Right ventricle myocardium superior (tissue), 1 donor: ENCODE measurements at places on chromosomes 7 and 10.

GRCh38 chr10:28331841-28332240 is 29.0 kb upstream of the MPP7 start:
- no peak for DNase-seq

DNA sequence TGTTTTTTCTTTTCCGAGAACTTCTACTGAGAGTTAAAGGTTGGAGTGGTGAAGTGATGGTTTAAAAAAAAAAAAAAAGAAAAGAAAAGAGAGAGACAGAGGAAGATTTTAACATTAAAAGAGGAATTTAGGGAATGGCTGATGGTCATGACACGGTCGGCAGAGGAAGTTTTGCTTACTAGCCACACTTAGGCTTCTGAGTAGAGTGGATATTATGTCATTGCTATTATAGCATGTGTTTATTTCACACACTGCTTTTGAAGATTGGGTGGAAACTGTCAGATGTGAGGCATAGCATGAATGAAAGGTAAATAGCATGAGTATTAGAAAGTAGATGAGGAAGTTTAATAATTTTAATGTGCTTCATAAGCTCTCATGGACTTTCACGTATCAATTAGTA is 2.5 kb downstream of the KAT6B start:
- no peak for DNase-seq

DNA sequence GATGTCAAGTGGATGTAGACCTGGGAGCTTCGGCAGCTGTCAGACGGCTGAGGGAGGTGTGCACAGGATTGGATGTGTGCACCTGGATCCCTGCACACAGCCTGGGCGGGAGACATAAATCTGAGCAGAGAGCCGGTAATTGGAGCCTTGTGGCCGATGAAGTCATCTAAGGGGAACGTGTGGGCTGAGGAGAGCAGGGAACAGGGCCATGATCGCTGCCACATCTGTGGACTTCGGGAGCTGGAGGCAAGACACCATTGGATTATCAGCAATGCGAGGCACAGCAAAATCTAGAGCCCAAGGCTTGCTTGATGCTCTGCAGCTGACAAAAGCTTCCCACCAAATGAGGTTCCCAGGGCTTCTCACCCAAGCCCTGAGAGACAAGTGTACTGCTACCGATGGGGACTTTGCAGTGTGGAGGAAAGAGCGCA is 147.7 kb downstream of the PTPN20 start:
- DNase-seq: no peak

DNA sequence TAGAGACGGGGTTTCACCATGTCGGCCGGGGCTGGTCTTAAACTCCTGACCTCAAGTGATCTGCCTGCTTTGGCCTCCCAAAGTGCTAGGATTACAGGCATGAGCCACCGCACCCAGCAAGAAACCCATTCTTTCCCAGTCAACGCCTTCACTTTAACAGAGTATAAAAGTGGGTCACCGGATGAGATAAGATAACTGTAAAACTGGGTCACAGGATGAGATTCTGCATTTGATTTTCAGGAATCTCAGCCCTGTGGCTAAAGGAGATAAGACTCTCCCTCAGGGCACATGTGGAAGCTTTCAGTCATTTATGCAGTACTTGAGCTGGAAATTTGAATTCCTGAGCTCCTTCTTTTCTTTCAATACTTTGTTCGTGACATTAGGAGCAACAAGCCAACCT is 70.8 kb downstream of the LRRC17 start:
- DNase-seq: no peak

DNA sequence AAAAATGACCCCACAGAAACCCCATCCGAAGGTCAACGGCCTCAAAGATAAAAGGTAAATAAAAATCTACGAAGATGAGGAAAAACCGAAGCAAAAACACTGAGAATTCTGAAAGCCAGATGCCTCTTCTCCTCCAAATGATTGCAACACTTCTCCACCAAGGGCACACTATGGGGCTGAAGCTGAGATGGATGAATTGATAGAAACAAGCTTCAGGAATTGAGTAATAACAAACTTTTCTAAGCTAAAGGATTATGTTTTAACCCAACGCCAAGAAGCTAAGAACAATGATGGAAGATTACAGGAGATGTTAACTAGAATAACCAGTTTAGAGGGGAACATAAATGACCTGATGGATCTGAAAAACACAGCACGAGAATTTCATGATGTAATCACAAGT is 127.8 kb downstream of the MACC1 start:
- no peak for DNase-seq

- DNase-seq: no peak
Measured at GRCh38 chr10:20858292-20859124, 38.6 kb downstream of the NEBL start.

DNA sequence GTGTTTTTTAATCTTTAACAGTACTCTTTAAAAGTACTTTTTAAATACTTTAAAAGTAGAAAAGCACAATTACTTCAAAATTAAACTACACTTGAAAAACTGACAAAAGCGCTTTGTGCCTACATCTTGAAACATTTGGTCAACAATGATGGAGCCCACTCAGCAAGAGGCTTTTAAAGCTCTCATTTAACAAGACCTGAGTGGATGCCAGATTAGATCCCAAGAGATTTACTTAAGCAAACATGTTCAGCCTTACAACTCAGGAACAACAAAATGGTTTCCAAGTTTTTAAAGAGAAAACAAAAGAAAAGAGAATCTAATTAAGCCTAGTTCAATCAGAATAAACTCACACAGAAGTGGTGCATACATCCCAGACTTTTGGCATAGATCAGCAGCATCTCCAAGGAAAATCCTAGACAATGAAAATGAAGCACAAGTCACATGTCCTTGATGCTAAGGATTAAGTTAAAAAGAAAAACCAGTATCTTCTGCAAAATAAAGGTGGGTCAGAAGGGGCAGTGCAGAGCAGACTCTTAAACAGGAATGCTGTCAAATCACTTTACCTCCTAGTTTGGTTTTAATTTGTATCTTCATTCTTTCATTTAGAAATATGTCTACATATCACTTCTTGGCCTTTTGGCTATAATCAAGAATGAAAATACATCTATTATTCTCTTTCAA is 26.2 kb downstream of the HIBADH start:
- DNase-seq: no peak

GRCh38 chr7:50119815-50120637 is 27.0 kb upstream of the ZPBP start:
- DNase-seq: no peak

DNA sequence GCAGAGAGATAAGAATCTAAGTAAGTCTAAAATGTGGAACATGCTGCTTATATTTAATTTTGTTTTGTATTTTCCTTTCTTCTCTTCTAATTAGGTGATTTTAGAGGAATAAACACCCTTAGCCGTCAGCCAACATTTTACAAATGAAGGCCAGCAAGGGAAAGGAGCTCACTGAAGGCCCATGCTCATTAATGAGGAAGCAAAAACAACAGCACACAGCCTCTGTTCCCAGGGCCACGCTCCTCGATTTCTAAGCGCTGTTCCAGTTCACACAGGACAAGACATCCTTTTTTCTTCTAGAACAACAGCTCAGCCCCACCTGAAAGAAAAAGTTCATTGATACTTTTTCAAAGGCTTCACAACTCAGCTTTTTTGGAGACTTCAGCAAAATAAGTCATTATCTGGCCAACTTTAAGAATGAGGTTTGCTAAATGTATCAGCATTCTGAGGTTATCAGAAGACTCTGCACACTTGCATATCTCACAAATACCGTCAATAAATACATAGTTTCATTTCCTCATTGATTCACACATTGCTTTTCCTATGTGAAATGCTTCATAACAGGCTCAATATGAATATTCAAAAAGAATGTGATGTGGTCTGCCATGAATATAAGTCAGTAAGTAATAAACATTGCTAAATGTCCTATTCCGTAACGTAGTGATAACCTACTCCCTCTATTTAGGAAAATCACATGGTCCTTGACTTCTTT is 34.8 kb upstream of the SFMBT2 start:
- DNase-seq: no peak

DNA sequence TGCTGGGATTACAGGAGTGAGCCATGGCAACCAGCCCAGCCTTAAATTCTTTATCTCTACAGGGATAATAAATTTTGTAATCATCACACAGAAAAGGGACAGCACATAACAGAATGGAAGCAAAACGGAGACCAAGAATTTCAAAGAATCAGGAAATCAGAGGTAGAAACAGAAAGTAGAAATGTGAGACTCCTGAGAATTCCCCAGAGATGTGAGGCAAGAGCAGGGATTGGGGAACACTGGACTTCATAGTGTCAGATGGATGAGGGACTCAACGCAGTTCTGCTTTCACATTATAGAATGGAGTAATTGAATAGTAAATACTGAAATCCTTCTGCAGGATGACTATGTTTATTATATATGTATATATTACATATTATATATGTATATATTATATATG is 52.5 kb upstream of the MPP7 start:
- no peak for DNase-seq

- no peak for DNase-seq
Measured at GRCh38 chr10:49594594-49594993, 15.5 kb upstream of the SLC18A3 start.

DNA sequence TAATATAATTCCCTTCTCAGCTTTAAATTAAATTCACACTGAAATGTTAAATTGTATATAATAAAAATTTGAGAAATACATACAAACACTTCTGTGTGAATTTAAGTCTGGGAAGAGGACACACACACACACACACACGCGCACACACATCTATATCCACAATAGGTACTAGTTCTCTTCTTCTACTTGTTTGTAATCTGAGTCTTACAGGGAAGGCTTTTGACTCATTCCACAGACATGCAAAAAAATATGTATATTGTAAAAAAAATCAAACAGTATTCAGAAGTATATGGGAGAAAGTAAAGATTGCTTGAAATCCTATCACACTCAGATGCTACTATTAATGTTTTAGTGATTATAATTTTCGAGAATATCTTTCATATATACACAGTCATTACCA is 276.2 kb downstream of the MDFIC start:
- no peak for DNase-seq

GRCh38 chr7:27030393-27031050 is 65.3 kb downstream of the HOXA1 start:
- DNase-seq: no peak

GRCh38 chr7:94632338-94633013 is 23.5 kb downstream of the SGCE start:
- no peak for DNase-seq

- DNase-seq: no peak
Measured at GRCh38 chr10:34580643-34581042, 234.5 kb downstream of the PARD3 start.

DNA sequence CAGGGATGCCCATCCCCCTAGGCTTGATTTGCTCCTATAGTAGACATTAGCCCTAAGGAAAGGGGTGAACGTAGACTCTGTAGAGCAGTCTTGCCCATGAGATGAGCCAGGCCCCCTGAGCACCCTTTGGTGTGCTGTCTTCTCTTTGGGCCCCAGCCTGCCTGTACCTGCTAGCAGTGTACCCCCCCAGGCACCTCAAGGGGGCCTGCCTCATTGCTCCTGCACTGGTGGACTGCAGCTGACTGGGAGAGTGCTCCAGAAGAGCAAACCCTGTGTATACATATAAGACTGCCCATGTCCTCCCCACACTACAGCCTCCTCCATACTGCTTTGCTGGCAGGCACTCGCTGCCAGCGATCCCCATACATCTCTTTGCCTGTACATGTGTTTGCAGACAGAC is 206.7 kb downstream of the PCDH15 start:
- DNase-seq: no peak

DNA sequence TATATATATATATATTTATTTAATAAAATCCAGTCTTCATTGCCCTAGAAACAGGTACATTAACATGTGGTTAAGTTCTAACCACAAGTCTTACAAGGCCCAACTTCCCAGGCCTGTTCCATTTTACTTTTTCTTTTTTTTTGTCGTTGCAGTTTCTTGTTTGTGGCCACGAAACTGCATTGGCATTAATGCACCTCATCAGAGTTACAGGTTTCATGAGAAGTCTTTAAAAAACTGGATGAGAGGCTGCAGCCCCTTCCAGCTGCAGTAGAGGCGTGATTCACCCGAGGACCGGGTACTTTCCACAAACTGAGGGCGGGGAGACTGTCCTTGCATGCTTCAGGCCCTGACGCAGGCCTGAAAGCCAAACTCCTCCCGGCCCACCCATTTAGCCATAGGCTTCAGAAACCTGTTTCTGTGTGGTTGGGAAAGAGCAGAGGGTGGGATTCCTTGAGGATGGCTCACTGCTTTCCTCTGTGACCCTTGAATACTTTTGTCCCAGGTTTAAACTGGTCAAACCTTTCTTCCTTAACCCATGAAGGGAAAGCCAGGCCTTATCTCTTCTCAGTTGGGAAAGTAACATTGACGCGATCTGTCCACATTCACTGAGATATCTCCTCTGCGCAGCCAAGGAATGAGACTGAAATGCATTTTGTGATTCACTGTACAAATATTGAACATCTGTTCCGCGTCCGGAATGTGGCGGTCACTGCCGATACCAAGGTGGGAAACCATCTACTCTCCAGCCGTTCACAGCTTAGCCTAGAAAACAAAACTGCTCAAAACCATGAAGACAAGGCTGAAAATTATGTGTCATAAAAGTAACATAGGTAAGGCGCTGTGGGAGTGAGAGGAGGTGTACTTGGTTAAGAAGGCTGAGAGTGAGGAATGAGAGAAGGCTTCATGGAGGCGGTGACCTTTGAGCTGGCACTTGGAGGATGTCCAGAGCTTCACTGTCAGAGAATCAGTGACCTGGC is 311.7 kb downstream of the GATA3 start:
- no peak for DNase-seq

- DNase-seq: peak; percentile 83
Measured at GRCh38 chr7:64574540-64575099, 11.7 kb upstream of the ZNF680 start.

GRCh38 chr7:1501487-1502270 is 2.5 kb downstream of the INTS1 start:
- no peak for DNase-seq

DNA sequence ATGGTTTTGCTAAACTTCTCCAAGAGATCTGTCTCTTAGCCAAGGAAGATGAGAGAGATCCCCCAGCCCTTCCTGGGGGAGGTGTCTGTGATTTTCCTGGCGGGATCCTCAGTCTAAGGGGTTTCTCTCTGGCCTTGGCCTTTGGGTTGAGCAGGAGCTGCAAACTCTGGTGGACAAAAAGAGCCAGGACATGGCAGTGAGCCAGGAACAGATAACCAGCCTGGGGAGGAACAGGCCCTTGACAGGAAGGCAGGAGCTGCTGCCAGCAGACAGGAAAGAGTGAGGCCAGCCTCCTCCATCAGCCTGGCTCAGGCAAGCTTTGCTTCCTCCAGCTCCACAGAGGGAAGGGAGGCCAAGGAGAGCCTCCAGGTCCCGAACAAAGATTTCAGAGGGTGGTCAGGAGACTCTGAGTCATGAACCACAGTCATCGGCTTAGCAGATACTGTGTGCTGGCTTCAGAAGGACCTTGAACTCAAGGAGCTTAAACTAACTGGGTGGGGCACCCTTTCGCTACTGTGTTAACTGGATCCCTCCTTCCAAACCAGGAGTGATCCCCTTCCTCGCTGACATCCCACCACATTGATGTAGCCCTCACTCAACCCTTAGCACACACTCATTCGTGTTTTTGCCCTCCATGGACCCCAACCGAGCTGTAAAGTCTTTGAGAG is 34.7 kb downstream of the DDIT4 start:
- DNase-seq: peak; percentile 71
